ENCODE measurements at places on chromosomes 1 and 21. TPM values are rescaled to one million over a fixed set of nuclear protein-coding genes. Genes with fewer than 3 reads are reported as not detected.

The HAPLN2 gene
- total RNA-seq = 1.3 TPM

The KIF14 gene
- 4.8 TPM for total RNA-seq

The SLC30A10 gene
- 15.4 TPM for total RNA-seq

The CDCA8 gene
- total RNA-seq = 3.6 TPM

DNA sequence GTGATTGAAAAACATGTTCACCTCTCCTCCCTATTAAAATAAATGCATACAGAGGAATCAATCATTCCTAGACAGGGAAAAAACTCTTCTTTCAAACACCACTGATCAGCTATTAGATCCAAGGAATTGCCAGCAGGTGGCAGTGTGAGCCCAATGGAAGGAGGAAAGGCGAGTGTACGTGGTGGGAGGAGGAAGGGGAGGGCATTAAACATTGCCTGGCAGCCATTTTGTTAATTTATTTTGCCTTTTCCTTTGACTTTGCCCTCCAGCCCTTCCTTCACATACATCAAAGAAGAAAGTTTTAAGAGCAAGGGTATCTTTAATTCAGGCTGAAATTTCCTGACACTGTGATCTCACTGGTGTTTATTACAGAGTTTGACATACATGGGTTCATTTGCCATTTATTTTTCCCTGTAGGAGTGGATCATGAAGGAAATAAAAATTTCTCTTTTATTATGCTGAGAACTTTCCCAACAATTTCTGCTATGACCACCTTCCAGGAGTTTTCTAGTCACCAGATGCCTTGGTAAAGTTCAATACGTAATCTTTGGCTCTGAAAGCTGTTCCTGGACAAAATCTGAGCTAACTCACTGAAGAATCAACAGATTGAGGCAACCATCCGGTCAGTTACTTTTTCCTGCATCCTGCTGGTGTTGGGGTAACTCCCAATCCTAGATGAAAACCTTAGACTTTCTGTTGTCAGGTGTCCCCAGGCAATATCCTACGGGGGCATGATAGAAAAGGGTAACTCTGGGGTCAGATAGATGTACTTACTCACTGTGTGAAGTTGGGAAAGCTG is 1.9 kb upstream of the GNAI3 start:
- DNase-seq = peak; percentile 88

DNA sequence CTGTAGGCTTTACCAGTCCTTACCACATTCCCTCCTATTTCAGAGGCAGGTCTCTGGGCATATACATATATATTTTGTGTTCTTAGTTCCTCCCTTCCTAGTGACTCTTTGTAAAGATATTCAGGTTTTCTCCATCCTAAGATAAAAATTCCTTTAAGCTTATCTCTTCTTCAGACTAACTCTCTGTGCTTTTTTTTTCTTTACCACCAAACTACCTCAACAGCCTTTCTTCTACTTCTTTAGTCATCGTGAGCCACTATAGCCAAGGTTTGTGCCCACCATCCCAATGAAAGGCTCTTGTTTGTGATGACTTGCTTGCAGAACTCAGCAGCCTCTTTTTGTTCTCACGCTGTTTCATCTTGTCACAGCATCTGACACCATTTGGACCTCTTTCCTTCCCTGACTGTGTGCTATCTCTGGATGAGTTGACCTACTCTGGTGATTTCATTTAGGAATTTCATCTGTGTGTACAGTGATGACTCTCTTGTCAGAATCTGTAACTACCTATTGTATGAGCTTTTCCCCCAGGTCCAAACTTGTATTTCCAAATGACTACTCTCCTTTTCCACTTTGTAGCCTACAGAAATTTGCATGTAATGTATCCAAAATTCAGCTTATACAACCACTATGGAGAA is 59.0 kb upstream of the MACF1 start:
- no peak for DNase-seq

GRCh38 chr1:1547011-1547410 is 6.6 kb upstream of the TMEM240 start:
- DNase-seq = no peak

DNA sequence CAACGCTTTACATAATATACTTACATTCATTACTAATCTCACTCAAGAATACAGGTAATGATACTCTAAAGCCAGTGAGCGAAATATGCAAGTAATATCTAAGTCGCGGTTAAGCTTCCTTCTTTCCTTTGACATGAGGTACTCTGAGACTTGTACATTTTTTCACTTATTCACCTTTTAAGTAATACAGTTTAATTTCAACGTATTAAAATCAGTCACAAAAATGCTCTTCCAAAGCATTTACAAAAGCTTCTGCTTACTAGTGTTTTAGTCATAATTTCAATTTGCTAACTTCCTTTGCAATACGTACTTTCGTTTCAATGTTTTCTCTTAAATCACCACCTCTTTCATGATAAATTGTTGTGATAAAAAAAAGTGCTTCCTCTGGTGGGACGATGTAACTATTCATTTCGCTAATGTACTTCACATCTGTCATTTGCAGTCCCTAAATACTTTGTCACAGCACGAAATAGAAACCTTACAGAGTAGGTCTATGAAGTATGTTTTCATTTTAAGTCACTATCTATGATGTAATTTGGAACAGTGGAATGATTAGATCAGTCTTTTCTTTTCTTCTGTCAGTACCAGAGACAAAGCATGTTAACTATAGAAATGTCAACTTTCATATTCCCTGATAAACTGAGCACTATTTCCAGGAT is 34.0 kb upstream of the ADGRL4 start:
- no peak for DNase-seq

DNA sequence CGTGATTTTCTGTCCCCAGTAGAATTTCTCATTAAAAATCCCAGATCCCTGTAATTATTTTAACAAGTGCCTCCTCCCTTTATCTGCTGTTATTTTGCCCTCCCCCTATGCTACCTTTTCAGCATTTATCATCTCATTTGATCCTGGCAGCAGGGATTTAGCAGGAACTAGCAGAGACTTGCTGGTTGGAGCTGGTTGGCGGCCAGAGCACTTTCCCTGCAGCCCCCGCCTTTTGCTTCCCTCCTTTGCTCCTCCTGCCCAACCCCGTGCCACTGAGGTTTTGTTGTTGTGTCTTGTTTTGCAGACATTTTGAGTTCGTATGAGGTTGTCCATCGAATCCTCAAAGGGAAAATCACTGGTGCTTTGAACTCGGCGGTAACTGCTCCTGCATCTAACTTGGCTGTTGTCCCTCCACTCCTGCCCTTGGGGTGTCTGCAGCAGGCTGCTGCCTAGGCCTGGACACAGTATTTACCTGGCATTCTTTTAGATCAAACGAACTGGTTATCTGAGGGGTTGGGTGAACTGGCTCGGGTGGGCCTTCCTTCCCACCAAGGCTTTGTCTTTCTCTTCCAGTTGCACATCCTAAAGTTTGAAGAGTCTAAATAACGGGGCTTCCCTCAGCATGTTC is 11.2 kb downstream of the UBE2Q1 start:
- no peak for DNase-seq

DNA sequence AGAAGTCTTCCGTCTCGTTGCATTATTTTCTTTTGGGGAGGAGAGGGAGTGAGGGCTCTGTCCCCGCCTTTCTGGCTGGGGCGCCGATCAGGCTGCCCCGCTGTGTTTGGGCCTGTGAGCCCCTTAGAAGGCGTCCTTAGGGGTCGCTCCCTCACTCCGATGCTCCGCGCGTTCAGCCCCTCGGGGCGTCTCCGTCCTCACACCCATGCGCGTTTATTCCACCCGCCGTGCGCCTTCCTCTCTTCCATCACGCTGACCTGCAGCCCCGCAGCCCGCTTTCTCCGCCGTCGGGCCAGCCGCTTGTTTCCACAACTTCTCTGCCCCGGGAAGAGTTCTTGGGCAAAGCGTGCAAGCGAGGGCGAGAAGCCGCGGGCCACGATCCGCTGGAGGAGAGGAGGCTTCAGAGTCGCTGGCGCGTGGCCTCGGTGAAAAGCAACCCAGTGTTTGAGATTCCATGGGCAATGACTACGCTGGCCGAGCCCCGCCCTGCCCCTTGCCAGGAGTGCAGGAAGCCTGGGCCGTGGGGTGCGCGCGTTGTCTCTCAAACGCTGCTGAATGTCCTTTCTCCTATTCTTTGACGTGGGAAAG is 27.7 kb downstream of the TRIM11 start:
- DNase-seq = no peak

DNA sequence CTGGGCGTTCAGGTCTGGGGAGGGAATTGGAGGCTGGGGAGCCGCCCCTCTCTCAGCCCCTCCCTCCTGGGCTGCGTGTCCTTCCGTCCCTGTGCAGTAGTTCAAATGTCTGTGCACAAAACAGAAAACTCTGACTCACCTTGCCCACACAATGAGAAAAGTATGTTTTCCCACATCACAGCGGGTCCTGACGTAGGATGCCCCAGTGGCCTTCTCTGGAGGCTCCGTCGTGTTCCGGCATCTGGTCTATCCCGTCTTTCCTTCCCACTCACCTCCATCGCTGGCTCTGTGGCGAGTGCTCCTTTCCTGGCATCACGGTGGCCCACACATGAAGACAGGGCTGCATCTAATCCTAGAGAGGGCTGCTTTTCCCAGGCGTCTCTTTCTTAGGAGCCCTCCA is 224.0 kb downstream of the KAZN start:
- DNase-seq = no peak

DNA sequence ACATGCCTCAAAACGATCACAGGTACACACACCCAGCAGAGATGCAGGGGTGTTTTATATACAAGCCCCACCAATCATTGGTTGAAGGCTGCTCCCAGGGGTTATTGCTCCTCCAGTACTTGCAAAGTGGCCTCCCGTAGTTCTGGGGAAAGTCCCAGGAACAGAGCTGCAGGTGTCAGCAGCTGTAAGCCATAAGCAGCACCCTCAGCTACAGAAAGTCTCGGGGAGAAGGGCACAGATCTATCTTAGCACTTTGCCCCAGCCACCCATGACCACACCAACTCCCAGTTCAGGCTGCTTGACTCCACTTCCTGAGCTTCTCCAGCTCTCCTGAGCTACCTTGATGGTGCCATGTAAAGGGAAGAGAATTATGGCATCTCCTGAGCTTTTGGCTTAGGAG is 222.7 kb upstream of the GJB5 start:
- no peak for DNase-seq

DNA sequence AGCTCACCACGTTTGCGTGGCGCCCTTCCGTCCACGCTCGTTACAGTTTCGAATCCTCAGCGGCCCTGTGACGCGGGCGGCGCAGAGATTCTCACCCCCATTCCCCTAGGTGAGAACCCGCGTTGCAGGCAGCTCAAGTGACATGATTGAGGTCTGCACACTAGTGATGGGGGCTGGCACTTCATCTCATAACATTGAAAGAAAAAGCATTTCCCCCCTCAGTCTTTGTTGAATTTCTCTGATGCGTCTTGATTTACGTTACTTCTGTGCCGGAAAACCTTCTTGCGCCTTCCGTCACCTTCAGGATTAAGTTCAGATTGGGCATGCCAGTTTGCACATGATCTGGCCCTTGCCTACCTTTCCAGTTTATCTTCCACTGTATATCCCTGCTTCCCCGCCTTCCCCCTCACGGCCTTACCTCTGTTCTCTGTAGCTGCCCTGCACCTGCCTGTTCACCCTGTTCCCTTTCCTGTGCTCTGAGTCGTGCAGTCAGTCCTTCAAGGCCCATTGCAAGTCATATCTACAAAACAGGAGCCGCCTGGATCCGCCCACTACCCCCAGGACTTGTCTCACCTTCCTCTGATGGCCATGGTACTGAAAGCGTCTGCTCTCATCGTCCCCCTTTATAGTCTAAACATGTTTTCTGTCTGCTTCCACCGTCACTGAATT is 1.1 kb downstream of the CTPS1 start:
- peak; percentile 27 for DNase-seq

GRCh38 chr1:12811409-12811784 is 19.8 kb downstream of the PRAMEF11 start:
- DNase-seq = no peak

DNA sequence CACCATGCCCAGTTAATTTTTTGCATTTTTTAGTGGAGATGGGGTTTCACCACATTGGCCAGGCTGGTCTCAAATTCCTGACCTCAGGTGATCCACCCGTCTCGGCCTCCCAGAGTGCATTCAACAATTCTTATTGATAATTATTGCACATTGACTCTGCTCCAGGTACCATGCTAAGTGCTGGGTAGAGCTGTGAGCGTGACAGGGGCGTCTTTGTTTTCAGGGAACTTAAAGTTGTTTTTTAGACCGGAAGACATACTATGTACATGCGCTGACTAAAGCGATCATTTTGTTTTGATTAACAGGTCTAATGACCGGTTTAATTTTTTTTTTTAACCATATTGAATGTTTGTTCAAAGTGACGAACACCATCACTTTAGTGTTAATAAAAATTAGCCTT is 4.0 kb downstream of the CD247 start:
- DNase-seq = no peak

- no peak for DNase-seq
Observed at GRCh38 chr1:223035724-223036478, 107.1 kb downstream of the TLR5 start.

GRCh38 chr21:27269644-27270043 is 302.8 kb upstream of the ADAMTS5 start:
- no peak for DNase-seq

DNA sequence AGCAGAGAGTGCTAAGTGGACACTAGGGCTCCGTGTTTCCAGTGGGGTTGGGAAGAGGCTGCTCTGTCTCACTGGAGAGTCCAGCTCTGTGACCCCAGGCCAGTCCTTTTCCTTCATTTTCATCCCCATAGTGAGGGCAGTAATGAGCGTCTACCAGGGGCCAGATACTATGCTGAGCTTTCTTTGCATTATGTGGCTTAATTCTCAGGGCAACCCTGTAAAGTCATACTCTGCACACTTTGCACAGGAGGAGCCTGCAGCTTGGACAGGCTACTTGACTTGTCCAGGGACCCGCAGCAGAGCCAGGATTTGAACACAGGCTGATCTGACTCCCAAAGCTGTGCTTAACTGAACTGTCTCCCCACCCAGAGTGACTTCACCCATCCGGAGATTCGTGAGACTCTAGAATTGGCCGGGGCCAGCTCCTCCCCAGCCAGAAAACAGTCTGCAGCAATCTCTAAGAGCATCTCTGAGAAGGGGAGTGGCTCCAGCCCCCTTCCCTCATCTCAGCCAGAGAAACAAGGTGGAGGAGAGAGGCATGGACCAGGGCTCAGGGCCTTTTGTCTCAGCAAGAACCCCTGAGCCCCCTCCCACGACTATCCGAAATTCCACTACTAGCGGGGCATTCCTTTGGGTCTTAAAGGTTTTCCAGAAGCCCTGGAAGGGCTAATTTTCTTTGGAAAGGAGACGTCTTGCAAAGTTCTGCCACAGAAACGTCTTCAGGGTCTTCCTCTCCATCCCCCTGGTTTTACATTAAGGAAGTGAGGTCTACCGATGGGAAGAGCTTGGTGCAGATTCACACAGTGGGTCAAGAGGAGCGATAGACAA is 866 bp upstream of the FNDC5 start:
- no peak for DNase-seq

GRCh38 chr1:98749152-98749756 is 87.7 kb downstream of the SNX7 start:
- DNase-seq = peak; percentile 1

DNA sequence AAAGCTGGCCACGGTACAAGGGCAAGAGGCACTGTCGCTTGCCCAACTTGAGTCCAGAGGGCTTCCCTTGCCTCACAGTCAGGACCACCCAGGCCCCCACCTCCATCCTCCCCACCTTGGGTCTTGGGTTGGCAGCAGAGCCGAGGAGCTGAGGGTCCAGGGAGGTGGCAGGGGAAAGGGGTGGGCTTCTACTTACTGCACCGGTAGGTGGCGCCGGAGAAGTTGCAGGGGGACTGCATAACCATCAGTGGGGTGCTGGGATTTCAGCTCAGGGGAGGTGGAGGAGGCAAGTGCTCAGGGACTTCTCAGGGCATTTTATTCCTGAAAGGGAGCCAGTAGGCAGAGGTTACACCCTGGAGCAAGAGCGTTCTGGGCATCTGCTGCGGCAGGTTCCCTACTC is 44.0 kb downstream of the TRIM62 start:
- DNase-seq = peak; percentile 42

Measured in cerebellum (tissue), 4 donors.